ENCODE measurements at places on chromosomes 7 and 10. TPM values are rescaled to one million over a fixed set of nuclear protein-coding genes. Genes with fewer than 3 reads are reported as not detected.

MRLN gene
- total RNA-seq, result not detected

C7orf33 gene
- total RNA-seq, result not detected

RADIL gene
- 0.32 TPM for total RNA-seq

CYP26C1 gene
- total RNA-seq, result 0.32 TPM

ETV1 gene
- total RNA-seq, result 7.8 TPM

PRKAR2B gene
- total RNA-seq, result 33.5 TPM

TMEM176B gene
- total RNA-seq, result not detected

CALML5 gene
- total RNA-seq, result not detected

Data from epithelial cell of umbilical artery (primary cell).